Mucosa of gallbladder (tissue), 1 donor: ENCODE measurements at places on chromosomes 5 and 9. TPM values are rescaled to one million over a fixed set of nuclear protein-coding genes. Genes with fewer than 3 reads are reported as not detected.

DNA sequence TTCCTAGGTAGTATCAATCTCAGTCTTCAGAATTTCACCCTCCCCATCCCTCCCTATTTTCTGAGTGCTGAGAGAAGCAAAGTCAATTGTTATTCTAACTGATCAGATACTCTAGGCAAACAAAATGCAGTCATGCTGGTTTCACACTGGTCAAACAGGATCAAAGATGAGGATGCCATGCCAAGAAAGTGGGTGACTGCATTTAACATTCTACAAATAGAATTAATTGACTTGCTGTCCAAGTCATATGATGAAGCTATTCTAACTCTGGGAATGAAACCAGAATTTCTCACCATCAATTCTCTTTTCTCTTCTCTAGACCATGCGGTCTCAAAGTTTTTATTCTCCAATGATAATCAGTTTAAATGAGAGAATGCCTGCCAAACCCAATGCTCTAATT, 112.5 kb downstream of the CTNND2 start:
- DNase-seq = peak; percentile 83

DNA sequence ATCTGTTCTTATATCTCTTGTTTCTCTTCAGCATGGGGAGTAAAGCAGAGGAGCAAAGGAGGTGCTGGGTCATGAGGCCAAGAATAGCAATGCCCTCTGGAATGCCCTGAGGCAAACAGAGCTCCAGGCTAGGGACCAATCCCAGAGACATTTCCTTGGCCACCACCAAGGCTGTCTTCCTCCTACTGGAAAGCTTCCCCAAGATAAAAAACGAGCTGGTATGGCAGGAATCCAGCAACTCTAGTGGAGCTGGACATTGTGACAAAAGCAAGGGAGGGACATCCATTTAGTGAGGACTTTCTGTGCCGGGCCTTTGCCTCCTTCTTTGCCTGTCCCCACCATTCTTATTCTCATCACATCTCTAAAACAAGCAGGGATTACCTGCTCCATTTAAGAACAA, 161.6 kb downstream of the ASTN2 start:
- no peak for DNase-seq

GRCh38 chr9:109315480-109316206, 5.2 kb downstream of the EPB41L4B start:
- no peak for DNase-seq

DNA sequence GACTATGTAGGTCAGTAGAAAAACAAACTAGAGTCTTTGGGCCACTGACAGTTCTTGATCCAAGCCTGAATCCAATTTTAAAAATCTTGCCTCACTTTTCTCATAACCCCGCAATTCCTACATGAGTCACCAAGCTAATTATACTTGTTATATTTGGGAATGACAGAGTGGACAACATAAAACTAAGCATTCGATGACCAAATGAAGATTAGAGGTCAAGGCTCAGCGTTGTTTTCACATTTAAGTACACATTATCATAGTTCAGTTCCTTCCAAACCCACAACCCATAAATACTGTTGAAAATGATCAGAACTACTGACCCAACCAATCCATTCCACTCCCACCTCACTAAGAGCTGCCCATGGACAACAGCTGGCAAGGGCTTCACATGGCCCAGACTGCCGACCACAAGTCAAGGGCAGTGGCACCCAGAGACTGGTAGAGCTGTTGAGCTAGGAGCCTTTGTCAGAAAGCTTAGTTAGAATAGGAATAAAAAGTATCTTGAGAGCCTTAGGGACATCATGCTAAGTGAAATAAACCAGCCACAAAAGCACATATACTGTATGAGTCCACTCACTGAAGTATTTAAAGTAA, 64.2 kb downstream of the MYO10 start:
- DNase-seq = no peak

The CDKN2B gene
- 2.5 TPM for total RNA-seq

The SLC36A3 gene
- total RNA-seq = not detected
